ENCODE measurements at places on chromosomes 7 and 10.

- DNase-seq: no peak
Observed at GRCh38 chr7:121578669-121579068, 182.6 kb upstream of the FAM3C start.

DNA sequence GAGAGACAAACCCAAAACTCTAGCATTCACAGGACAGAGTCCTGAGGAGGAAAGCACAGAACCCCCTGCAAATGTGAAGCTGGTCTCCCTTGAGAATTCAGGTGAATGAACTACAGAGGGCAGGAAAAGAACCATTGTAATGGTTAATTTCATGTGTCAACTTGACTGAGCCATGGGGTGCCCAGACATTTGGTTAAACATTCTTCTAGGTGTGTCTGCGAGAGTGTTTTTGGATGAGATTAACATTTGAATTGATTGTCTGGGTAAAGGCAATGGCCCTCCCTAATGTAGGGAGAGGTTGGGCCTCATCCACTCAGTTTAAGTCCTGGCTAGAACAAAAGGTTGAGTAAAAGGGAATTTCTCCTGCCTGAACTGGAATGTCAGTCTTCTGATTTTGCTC lies 15.7 kb upstream of the CDK1 start:
- DNase-seq: no peak

DNA sequence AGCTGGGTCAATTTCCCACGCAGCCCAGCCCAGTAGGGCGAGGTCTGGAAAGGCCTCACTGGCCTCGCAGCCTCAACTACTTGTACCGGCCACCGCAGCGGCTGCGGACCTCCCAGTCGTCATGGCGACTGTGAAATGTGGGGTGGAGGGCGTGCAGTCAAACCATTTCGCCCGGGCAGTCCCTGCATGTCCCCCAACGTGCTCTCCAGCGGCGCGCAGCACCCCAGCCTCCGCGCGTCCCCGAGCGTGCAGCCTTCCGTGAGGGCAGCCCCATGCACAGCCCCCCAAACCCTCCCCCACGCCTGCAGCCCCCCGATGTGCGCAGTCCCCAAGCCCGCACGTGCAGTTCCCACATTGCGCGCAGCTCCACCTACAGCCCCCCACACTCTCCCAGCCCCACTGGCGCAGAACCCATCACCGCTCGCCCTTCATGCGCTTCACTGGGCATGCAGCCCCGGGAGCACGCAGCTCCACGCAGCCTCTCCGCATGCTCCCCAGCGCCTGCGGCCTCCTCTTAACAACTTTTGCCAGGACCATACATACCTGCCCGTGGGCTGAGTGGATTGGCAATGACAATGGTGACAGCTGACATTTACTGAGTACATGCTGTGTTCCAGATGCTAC lies 34.5 kb upstream of the SFTPD start:
- DNase-seq: no peak

DNA sequence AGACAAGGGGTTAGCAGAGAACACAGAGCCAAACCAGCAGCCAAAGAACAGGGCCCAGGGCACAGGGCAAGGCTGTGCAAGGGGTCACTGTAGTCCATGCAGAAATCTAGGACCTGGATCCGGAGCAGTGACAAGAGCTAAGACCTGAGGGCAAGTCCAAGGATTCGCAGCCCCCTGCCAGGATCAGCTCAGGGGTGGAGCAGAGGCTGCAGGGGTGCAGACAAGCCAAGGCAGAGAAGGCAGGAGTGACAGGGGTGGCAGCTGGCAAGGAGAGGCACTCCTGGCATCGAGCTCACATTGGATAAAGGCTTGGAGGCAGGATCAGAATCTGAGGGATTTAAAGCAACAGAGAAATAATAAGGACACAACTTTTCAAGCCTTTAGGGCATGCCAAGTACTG lies 80.7 kb upstream of the NANOS1 start:
- DNase-seq: no peak

DNA sequence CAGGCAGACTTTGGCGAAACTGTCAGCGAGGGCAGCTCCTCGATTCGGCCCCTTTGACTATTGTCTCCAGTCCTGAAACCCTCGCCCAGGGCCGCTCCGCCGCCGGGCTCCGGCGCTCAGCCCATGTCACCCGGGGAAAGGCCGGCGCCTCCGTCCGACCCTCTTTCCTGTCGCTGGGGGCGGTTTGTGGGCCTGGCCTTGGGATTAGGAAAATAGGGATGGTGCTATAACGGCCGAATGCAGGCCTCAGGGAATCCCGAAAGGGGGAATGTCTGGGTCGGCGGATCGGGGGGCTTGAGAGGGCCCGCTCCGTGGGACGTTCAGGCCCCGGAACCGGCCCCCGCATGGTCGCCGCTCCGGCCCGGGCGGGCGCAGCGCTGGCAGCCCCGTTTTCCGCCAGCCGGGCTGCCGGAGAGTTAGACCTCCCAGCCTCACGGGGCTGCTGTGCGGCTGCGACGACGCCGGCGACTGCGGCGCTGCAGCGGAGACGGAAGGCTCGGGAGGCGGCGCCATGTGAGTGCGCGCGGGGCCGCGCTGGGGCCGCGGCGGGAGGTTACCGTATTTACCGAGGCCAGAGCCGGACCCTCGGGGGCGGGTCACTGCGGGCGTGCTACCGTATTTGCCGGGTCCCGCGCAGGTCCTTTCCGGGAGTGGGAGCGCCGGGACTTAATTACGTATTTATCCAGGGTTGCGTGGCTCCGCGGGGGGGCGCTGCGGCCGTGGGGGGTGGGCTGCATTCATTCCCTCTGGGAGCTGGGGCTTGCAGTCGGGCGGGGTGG lies 25.9 kb downstream of the ZNF775 start:
- DNase-seq: peak; percentile 91

DNA sequence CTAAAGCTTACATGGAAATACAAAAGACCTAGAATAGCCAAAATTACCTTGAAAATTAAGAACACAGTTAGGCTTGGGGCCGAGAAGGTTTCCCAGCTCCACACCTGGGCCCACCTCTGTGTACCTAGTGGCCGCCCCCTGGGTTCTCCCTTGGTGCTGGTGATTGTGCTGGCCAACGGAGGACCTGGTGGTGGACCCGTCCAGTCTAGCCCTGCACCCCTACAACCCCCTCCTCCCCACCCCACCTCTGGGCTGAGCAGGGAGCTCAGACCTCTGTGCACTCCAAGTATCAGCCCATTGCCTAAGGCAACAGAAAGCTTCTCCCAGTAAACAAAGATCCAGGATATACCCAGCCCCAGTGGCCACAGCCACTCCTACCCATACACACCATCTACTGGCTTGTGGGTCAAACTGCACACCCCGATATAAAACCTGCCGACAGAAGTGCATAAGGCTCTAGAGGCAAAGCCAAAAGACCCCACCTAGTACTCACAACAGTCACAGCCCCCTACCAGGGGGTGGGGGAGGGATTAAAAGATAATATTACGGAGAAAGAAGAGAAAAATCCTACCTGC lies 105.0 kb upstream of the DIP2C start:
- DNase-seq: peak; percentile 50

- peak; percentile 39 for DNase-seq
Observed at GRCh38 chr7:46566097-46566774, 645.2 kb upstream of the IGFBP3 start.

DNA sequence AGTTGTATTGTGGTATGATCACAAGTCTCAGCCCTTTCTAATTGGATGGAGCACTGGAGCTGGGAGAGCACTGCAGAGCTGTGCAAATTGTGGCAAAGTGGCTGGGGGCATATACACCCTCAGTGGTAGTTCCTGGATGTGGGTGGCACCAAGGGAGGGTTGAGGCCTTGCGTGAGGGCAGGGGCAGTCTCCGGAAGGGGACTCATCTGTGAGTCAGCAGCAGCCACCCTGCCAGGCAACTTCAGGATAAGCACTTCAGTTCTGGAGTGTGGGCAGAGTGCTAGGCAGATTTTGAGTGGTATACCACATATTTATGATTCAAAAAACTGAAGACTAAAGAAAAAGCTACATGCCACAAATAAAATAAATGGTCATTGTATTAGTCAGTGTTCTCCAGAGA lies 210.5 kb downstream of the ETV1 start:
- DNase-seq: peak; percentile 22

DNA sequence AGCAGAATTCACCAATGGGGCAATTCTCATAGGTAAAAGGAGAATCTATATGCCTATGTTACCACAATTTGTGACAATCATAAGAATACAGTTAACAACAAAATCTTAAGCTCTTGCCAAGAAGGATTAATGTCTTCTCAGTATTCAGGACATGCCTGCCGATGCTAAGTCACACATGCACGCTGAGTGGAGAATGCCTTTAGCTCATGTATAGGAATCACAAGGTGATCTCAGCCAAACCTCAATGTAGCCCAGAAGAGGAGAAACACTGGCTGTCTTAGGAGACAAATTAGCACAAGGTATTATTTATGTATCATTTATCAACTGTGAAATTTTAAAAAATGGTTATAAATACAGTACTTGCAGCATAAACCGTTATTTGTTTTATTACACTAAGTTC lies 2.7 kb downstream of the HTR7 start:
- DNase-seq: no peak

DNA sequence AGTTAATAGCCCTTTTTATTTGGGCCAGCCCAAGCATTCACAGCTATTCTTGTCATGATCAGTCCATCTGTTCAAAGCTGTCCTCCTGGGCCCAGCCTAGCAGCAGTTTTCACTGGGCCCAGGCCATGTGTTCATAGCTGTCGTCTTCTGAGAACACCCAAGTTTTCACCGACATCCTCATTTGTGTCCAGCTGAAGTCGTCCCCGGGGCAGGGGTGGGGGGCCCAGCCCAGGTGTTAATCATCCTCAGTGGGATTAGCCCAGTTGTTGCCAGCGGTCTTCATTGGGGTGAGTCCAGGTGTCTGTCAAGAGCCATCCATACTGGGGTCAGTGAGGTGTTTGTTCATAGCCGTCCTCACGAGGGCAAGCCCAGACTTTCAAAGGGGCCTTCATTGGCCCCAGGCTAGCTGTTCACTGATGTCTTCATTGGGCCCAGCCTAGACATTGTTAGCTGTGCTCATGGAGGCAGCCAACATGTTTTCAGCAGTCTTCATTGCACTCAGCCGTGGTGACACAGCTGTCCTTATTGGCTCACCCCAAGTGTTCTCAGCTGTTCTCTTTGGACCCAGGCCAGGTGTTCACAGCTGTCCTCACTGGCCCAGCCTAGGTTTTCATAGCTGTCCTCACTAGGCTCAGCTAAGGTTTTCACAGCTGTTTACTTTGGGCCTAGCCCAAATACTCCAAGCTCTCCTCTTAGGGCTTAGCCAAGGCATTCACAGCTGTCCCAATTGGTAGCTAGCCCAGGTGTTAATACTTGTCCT lies 10.0 kb downstream of the FRG2B start:
- no peak for DNase-seq

DNA sequence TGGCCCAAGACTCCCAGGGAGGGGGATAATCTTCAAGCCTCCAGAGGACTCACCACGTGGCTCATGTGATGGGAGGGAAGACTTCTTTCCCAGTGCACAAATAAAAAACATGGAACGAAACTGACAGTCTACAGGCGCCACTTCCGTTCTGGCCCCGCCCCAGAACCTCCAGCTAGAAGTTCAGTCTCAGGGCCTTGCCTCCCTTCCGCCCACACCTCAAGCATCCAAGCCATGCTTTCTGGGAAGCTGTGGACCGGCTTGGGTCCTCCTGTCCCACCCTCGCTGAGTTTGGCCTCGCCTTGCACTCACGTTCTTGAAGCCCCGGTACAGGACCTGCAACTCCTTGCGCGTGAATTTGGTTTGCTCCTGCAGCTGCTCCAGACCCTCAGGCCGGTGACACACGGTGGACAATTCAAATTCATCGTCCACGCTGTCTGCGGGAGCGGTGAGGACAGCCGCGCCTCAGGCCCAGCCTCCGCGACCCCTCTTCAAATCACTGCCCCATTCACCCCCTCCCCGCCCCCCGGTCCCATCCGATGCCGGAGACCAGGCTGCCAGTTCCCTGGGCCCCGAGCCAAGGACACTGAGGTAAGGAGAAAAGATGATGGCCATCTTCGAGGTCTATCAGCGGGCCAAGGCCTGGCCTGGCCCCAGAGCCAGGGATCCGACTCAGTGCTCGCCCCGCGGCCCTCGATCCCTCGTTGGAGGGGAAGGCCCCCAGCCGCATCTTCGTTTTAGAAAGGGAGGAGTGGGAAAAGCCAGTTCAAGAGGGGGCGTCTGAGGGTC lies 10.7 kb upstream of the OGA start:
- no peak for DNase-seq

GRCh38 chr10:1373287-1373686 lies 317.1 kb downstream of the WDR37 start:
- no peak for DNase-seq

- DNase-seq: no peak
Observed at GRCh38 chr10:126235091-126235978, 152.9 kb downstream of the ADAM12 start.

- no peak for DNase-seq
Observed at GRCh38 chr7:329691-330281, 39.8 kb downstream of the FOXL3 start.

- no peak for DNase-seq
Observed at GRCh38 chr7:42478717-42479116, 241.7 kb upstream of the GLI3 start.

- DNase-seq: no peak
Observed at GRCh38 chr7:64581926-64582894, 19.3 kb upstream of the ZNF680 start.

- DNase-seq: no peak
Observed at GRCh38 chr10:59060852-59061251, 115.6 kb upstream of the PHYHIPL start.

DNA sequence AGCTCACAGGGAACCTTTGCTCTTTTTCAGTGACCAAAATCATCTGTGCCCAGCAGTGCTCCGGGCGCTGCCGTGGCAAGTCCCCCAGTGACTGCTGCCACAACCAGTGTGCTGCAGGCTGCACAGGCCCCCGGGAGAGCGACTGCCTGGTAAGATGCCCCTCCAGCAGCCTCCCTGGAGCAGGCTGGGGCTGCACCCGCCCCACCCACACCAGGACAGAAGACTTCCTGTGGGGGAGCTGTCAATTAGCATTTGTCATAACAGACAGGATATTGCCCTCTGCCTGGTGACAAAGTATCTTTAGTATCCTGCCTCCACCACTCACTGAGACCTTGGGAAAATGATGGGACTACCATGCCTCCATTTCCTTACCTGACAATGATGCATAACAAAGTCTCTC lies 133.7 kb downstream of the EGFR start:
- DNase-seq: no peak

DNA sequence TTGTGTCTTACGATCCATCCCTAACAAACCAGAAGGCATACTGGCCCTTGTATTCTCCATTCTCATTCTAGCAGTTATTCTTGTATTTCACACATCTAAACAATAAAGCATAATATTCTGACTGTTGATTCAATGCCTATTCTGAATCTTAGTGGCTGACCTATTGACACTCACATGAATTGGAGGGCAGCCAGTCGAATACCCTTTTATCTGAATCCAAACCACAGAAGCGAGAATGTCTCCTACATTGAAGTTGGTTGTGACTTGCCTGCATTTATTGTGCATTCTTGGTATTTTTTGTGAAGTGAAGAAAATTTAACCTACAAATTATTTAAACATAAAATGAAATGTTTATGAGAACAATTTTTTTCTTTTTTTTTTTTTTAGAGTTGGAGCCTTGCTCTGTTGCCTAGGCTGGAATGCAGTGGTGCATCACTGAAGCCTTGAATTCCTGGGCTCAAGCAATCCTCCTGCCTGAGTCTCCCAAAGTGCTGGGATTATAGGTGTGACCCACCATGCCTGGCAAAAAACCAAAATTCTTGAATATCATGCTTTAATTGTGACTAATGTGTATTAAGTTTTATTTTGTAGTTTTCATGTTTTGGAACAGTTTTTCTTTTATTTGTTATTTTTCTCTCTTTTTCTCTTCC lies 22.7 kb downstream of the EXOC4 start:
- DNase-seq: peak; percentile 27

- DNase-seq: no peak
Observed at GRCh38 chr7:79489371-79489770, 35.9 kb upstream of the MAGI2 start.
